ENCODE measurements at places on chromosomes 12 and 14. TPM values are rescaled to one million over a fixed set of nuclear protein-coding genes. Genes with fewer than 3 reads are reported as not detected.

The KLRD1 gene
- 3.5 TPM for total RNA-seq

The FKBP3 gene
- total RNA-seq = 78.7 TPM

The E2F7 gene
- 17.7 TPM for total RNA-seq

The G2E3 gene
- total RNA-seq = 24.7 TPM

The PTPN11 gene
- total RNA-seq = 153 TPM

The GALNT8 gene
- total RNA-seq = 1.2 TPM

The TAS2R9 gene
- total RNA-seq = not detected

The IFNG gene
- total RNA-seq = 46.3 TPM

The SLC24A4 gene
- total RNA-seq = not detected

The DHH gene
- total RNA-seq = not detected

The SYT10 gene
- not detected for total RNA-seq

The TOMM20L gene
- total RNA-seq = not detected

The TSPAN8 gene
- total RNA-seq = not detected

The TAS2R50 gene
- total RNA-seq = 1.0 TPM

The GTF2H3 gene
- 65.4 TPM for total RNA-seq

The CCDC92 gene
- total RNA-seq = 11.8 TPM

The HOXC6 gene
- not detected for total RNA-seq

The INF2 gene
- 93.7 TPM for total RNA-seq

The AKAP3 gene
- total RNA-seq = 0.71 TPM

The SLCO1A2 gene
- total RNA-seq = not detected
